ENCODE measurements at places on chromosomes 11 and 22.
A peak's percentile ranks its signal among the peaks of the same experiment; 100 is the strongest.

DNA sequence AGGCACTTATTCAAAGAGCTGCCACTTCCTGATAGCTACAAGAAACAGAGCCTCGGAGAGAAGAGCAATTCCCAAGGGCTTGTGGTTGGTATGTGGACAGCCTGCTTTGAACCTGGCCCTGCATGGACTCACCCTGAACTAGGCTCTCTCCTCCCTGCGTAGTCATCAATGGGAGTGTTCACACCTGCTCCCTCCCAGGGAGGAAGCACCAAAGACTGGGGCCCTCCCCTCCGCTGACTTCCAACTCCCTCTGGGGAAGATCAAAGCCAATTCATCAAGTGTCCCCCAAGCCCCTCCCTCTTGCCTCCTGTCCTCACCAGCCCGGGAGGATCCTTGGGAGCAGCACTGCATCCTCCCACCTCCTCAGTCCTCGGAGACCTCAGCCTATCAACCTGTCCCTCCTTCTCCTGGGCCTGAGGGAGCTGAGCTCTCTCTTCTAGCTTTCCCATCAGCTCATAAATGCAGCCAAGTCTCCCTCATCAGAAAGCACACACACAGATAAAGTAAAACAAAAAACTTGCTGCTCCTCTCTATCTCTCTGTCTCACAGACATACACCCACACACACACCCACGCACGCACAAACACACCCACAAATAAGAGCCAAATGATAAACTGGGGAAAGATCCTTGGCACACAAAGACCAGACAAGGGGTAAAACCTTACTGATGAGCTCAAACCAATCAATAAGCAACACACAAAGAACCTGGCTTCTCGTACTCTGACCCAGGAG is 3.3 kb downstream of the A4GALT start:
- peak; percentile 82 for DNase-seq

DNA sequence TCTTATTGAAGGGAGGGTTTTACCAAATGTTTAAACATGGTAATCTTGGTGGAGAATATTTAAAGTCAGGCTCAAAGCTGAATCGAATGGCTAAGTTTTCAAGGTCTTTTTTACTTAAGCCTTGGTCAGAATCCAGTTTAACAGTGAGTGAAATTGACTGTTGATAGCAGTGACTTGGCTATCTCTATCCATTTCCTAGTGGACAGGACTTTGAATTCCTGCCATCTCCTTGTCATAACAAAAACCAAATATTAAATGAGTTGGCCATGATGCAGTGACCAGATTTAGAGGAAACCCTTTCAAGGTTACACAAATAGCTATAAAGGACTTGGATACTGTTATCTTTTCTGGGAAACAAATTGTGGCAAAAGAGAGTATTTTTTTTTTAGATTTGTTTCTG is 92.0 kb downstream of the JRKL start:
- DNase-seq = no peak

GRCh38 chr22:32005453-32005852 is 37.6 kb upstream of the SLC5A1 start:
- no peak for DNase-seq

- DNase-seq = no peak
These were observed 10.3 kb downstream of the SYT13 start for GRCh38 chr11:45275828-45276227.

DNA sequence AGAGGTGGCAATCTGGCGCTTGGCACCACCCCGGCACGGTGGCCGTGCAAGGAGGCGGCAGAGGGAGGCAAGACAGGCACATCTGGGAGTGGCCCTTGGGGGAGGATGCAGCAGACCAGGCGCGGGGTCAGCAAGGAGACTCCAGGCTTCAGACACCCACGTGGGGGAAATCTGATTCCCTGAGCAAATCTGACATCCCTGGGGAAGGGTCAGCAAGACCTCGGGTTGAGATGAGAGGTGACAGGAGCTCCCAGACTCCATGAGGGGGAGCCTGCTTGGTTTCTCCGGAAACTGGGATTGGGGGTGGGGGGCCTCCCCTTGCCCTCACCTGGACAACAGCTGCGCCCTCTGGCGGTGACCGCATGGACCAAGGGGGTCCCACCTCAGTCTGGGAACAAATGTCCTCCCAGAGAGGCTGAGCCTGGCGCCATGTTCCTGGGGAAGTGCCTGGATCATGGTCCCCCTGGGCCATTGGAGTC is 4.0 kb upstream of the RCOR2 start:
- DNase-seq = no peak

- no peak for DNase-seq
These were observed 789.9 kb downstream of the BRD1 start for GRCh38 chr22:49037701-49038245.

DNA sequence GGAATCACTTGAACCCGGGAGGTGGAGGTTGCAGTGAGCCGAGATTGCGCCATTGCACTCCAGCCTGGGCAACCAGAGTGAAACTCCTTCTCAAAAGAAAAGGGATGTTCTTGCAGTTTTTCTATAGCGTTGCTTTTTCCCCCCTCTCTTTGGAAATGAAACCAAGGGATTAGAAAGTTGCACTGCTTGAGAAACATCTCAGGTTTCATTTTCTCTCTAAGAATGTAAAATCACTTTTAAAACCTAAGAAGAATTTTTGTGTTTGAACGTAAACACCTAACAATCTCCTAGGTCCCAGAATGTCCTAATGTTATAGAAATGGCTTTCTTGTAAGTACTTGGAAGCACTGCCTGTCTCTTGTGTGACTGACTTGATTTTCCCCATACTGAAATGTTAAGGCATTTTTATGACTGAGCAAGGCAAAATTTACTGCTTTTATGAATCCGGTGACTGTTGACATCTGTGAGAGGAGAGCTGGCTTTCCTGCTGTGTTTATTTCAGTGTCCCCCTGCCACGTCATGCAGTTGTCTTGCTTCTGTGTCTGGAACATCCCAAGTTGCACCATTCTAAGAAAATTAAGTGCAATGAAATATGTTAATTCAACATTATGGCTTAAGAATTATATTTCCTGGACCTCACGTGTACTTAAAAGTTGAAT is 37.7 kb downstream of the NF2 start:
- DNase-seq = peak; percentile 58

DNA sequence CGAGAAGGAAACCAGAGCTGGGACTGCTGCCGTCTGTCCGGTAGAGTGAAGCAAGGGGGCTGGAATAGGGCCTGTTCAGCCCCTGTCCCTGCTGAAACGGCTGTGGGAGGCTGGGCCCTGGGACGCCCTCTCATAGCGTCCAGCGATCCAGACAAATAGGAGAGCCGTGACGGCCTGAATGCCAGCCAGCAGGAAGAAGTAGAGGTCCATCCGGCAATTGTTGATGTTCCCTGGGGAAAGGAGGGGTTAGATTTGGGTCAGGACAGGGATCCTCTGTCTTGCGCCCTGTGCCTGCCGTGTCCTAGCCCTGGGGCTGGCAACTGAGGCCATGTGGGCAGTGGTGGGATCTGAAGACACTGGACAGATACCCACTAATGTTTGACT is 12.9 kb downstream of the TMEM132A start:
- no peak for DNase-seq

DNA sequence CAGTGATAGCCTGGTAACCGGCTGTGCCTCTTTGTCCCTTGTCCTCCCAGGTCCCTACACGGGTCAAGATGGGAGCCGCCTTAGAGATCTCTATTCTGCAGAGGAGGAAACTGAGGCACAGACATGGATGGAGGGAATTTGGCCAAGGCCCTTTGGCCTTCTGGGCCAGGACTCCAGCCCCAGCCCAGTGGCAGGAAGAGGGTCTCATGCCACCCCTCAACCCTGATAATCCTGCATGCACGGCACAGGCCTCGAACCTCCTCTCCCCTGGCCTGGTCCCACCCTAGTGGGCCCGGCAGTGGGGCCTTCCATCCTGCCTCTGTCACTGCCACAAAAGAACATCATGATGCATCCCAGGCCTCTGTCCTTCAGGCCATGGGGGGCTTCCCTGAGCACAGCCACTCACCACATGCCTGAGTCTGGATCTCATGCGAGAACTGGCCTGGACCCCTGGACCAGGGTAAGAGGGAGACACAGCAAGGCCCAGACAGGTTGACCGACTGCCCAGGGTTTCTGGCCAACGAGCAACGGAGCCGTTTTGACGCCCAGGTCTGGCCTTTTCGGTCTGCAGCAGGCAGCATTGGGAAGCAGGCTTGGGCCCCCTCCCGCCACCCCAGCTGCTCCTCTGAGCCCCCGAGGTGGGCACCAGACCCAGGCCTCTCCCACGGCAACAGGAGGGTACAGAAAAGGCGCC is 6.5 kb downstream of the LINC01488 start:
- no peak for DNase-seq

DNA sequence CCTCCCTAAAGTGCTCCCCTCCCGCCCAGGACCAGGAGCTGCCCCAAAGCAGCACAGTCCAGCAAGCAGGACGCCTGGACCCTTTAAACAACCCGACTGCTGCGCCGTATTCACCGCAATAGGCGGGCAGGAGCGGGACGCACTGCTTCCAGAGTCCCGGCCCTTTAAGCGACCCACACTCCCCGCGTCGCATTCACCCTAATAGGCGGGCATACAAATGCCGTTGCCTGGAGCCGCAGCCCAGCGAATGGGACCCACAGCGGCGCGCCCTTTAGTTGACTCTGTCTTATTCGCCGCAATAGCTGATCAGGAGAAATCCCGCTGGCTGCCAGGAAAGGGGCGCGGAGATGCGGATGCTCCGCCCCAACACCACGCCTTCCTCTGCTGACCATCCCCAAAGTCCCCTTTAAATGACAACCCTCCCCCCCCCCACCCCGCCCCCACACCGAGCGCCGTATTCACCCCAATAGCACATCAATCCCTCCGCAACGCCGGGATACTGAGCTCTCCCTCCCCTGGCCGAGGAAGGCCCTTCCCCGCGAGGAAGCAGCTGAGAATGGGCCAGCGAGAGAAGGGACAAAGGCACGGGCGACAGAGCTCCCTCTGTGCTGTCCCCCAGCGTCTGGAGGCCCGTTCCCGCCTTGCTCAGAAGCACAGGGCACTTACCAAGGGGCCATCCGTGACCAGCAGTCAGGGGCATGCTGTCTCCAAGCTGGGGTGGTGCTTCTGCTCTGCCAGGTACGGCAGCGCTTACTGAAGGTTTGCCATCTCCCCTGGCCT is 4.7 kb downstream of the OSBPL5 start:
- peak; percentile 92 for DNase-seq

DNA sequence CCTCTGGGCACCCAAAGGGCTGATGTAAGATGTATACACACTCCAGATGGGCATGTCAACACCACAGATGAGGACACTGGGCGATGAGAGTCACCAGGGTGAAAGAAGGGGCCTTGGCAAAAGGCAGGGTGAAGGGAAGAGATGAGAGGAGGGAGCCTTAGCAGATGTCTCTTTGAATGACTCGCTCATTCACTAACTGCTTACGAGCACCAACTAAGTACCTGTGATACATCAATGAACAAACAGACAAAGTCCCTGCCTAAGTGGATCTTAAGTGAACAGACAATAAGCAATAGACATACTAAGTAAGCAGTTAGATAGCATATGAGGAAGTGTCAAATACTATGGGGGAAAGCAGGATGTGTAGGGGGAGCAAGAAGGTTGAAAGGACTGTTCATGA is 7.5 kb downstream of the ME3 start:
- no peak for DNase-seq

- no peak for DNase-seq
These were observed 441 bp downstream of the TCN2 start for GRCh38 chr22:30607300-30607930.

DNA sequence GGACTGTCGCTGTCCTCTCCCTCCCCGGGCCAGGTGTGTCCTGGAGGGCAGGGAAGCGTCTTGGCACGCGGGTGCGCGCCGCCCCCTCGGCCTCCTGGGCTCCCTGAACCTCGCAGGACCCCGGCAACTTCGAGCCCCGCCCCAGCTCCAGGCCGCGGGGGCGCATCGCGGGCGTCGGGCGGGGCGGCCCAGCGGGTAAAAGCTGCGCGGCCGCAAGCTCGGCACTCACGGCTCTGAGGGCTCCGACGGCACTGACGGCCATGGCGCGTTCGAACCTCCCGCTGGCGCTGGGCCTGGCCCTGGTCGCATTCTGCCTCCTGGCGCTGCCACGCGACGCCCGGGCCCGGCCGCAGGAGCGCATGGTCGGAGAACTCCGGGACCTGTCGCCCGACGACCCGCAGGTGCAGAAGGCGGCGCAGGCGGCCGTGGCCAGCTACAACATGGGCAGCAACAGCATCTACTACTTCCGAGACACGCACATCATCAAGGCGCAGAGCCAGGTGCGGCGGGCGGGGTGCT is at the start of gene CST6:
CST6 (plus strand) TSS at position 224 of the 519 bp plus-strand sequence; CDS start at position 261, 37 bp downstream.
- DNase-seq = no peak

GRCh38 chr22:18050065-18050464 is 25.7 kb upstream of the MICAL3 start:
- no peak for DNase-seq

DNA sequence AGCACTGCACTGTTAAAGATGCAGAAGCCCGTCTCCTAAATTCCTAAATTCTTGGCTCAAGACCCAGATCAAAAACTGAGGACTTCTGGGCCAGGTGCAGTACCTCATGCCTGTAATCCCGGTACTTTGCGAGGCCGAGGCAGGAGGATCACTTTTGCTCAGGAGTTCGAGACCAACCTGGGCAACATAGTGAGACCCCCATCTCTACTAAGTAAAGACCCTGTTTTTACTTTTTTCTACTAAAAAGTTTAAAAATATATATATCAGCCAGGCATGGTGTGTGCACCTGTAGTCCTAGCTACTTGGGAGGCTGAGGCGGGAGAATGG is 29.7 kb downstream of the PDGFB start:
- no peak for DNase-seq

GRCh38 chr22:30047364-30047738 is 32.9 kb upstream of the HORMAD2 start:
- no peak for DNase-seq

DNA sequence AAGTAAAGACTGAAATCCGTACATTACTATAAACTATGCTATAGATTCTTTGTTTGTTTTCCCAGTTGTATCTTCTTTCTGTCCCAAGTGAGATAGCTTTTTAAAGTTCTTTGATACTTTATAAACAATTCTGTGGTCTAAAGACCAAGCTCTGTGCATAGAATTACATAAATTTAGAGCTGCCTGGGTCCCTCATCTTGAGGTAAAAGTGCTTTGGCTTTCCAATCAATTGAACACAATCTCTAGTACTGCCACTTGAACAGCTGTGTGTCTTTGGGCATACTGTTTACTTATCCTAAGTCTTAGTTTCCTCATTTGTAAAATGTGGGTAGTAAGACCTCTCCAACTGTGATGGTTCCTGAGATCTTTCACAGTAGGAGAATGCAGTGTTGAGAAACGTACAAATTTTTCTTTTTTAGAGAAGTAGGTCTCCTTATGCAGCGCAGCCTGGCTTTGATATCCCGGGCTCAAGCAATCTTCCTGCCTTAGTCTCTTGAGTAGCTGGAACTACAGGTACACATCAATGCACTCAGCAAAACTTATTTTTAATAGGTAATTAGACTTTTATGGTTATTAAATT is 2.5 kb upstream of the EED start:
- no peak for DNase-seq

GRCh38 chr11:65182258-65183170 is 786 bp downstream of the CAPN1 start:
- no peak for DNase-seq

- DNase-seq = no peak
These were observed 6.9 kb upstream of the WEE1 start for GRCh38 chr11:9566561-9567063.

Measured in uterus (tissue), 4 donors.